ENCODE measurements at places on chromosomes 12 and 14.

- DNase-seq = no peak
Observed at GRCh38 chr12:41699658-41700057, 445.0 kb downstream of the GXYLT1 start.

- DNase-seq = no peak
Observed at GRCh38 chr12:105741786-105742566, 396.8 kb downstream of the NUAK1 start.

GRCh38 chr12:12612358-12612757 is 682 bp downstream of the CREBL2 start:
- no peak for DNase-seq

DNA sequence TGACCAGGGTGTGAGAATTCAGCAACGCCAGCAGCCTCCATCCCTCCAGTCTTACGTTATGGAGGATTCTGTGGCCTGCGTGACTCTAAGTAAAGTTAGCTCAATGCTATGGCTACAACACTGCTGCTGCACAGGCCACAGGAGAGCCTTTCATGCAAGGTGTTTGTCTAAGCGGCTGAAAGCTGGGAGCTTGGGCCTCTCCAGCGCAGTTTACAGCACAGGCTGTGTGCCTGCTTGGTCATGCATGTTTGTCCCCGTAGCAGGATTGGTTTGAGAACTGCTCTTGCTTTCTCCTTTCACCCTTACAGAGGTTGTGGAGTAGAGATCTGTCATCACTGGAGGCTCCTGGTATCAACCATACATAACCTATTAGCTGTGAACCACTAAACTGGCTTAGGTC is 113.1 kb upstream of the TMCC3 start:
- no peak for DNase-seq

DNA sequence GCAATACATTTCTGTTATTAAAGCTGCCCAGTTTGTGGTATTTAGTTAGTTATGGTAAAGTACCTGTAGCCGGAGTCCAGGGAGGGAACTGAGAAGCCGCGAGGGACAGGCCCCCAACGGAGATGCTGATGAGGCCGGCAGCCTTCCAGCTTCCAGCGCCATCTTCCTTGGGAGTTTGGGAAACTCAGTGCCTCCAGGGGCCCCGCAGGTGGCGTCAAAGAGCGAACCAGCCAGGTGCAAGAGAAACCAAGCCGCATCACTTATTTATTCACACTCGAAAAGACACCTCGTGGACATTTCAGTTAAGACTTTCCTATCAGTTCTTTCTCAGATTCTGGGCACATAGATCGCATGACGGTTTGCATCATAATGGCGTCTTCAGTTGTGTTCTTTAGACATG is 216.6 kb downstream of the GLT1D1 start:
- no peak for DNase-seq
